ENCODE measurements at places on chromosomes 11 and 22. TPM values are rescaled to one million over a fixed set of nuclear protein-coding genes. Genes with fewer than 3 reads are reported as not detected.

Gene DLG2
- 1.6 TPM for total RNA-seq

Gene RPUSD4
- 20.3 TPM for total RNA-seq

Gene ZNF280B
- 1.2 TPM for total RNA-seq

Gene C11orf52
- total RNA-seq, result not detected

Gene MRGPRF
- under 0.01 TPM for total RNA-seq

Gene PKDREJ
- total RNA-seq, result under 0.01 TPM

Gene TRIOBP
- 30.0 TPM for total RNA-seq

Gene C11orf97
- total RNA-seq, result not detected

Gene TRAF6
- 48.0 TPM for total RNA-seq

Gene TRPC6
- total RNA-seq, result 0.63 TPM

Gene MMP11
- 0.94 TPM for total RNA-seq

Gene SYT9
- total RNA-seq, result 0.10 TPM

Gene PRG2
- 0.21 TPM for total RNA-seq

Gene ESAM
- 9.4 TPM for total RNA-seq

Gene C11orf87
- not detected for total RNA-seq

Gene TNNI2
- total RNA-seq, result 8.6 TPM

Gene CCDC188
- total RNA-seq, result not detected

Gene LDHAL6A
- 0.10 TPM for total RNA-seq

Gene SLC37A2
- 3.5 TPM for total RNA-seq

Gene UPK3A
- 0.94 TPM for total RNA-seq

Gene PPFIBP2
- 28.9 TPM for total RNA-seq

Gene PSMC3
- 48.7 TPM for total RNA-seq

Gene OSBPL5
- total RNA-seq, result 12.2 TPM

Gene ART1
- total RNA-seq, result not detected

Gene CASP5
- 0.84 TPM for total RNA-seq

Gene MYOD1
- not detected for total RNA-seq

Gene OR1S2
- total RNA-seq, result not detected
